ENCODE measurements at places on chromosomes 1 and 21. TPM values are rescaled to one million over a fixed set of nuclear protein-coding genes. Genes with fewer than 3 reads are reported as not detected.
A peak's percentile ranks its signal among the peaks of the same experiment; 100 is the strongest.

- H3K36me3 ChIP-seq: no peaks in the 10 kb centered on the region
- H3K4me1 ChIP-seq: peaks cover 33% of the 10 kb centered on the region
- no peak for DNase-seq
- H3K4me3 ChIP-seq: no peak overlapping the region
- no peak overlapping the region for H3K27ac ChIP-seq
Observed at GRCh38 chr1:21098186-21098915, 78.3 kb downstream of the EIF4G3 start.

GRCh38 chr1:192927496-192927895 lies 118.7 kb downstream of the RGS2 start:
- H3K4me1 ChIP-seq: no peaks in the 10 kb centered on the region
- H3K4me3 ChIP-seq: no peak overlapping the region
- no peak overlapping the region for H3K27ac ChIP-seq
- no peaks in the 10 kb centered on the region for H3K36me3 ChIP-seq
- no peaks in the 10 kb centered on the region for H3K27me3 ChIP-seq

DNA sequence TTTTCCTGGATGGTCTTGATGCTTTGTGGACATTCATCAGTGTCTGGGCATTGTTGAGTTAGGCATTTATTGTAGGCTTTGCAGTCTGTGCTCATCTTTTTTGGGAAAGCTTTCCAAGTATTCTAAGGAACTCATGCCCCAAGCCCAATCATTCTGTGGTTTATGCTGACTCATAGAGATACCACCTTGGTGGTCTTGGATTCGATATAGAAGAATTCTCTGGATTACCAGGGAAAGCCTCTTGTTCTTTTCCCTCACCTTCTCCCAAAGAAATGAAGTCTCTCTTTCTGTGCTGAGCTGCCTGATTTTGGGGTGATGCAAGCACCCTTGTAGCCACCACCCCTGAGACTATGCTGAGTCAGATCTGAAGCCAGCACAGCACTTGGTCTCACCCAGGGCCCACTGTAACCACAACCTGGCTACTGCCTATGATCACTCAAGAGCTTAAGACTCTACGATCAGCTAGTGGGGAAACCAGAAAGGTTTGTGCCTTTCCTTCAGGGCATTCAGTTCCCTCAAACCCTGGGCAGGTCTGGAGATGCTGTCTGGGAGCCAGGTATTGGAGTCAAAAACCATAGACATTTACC lies 422.6 kb downstream of the NUF2 start:
- no peaks in the 10 kb centered on the region for H3K27me3 ChIP-seq
- no peak overlapping the region for H3K27ac ChIP-seq
- H3K4me3 ChIP-seq: no peak overlapping the region
- H3K36me3 ChIP-seq: no peaks in the 10 kb centered on the region
- no peaks in the 10 kb centered on the region for H3K4me1 ChIP-seq

DNA sequence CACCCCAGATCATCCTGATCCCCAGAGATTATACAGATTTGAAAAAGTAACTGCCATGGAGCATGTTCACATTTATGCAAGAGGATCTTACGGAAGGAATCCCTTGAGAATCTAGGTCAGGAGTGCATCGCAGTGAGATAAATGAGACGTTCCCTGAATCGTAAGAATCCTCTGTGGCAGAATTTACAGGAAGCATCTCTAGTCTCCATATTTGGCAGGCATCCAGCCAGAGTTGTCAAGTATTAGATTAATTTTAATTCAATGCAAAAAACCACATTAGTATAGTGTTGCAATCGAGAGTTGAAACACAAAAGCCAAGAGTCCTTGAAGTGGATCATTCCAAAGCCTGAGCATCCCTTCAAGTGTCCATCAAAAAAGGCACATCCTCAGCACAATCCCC lies 100.8 kb downstream of the RRAGC start:
- no peak overlapping the region for H3K4me3 ChIP-seq
- H3K36me3 ChIP-seq: no peaks in the 10 kb centered on the region
- H3K27ac ChIP-seq: no peak overlapping the region

The RIPK4 gene
- total RNA-seq: not detected

GRCh38 chr1:54971317-54971791 lies 9.1 kb upstream of the TMEM61 start:
- no peaks in the 10 kb centered on the region for H3K27me3 ChIP-seq
- H3K4me3 ChIP-seq: no peak overlapping the region
- no peaks in the 10 kb centered on the region for H3K36me3 ChIP-seq
- DNase-seq: no peak
- H3K4me1 ChIP-seq: peaks cover 9% of the 10 kb centered on the region

DNA sequence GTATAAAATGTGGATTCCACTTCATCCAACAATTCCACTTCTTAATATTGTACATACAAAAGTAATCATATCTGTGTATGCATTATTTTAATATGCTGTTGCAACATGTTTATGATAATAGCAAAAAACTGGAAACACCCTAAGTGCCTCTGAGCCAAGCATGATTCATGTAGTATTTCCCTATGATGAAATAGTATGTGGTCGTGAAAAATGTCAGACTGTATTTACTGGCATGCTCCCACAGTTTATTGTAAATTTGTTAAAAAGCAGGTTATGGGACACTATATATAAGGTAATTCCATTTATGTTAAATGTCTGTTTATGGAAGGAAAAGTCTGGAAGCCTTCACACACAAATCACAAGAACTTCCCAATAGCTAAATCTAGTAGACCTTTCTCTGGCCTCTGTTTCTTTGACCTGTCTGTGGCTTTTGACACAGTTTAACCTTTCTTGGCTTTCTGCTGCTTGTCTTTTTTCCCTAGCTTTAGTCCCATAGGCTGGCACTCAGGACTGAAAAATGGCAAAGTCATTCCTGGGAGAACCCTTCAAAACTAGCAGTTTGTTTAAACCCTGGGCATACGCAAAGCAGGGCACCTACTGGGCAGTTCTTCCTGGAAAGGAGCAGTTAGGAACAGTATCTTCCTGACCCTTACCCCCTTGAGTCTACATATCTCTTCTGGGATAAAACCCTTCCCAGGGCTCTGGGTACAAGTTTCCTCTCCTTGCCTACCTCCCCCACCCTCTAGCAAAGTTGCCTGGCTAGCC lies 65.4 kb upstream of the ARTN start:
- no peak for DNase-seq
- no peak overlapping the region for H3K4me3 ChIP-seq
- H3K27ac ChIP-seq: peak overlapping the region; percentile 54
- H3K4me1 ChIP-seq: peaks cover 68% of the 10 kb centered on the region
- H3K27me3 ChIP-seq: no peaks in the 10 kb centered on the region
- H3K36me3 ChIP-seq: no peaks in the 10 kb centered on the region

DNA sequence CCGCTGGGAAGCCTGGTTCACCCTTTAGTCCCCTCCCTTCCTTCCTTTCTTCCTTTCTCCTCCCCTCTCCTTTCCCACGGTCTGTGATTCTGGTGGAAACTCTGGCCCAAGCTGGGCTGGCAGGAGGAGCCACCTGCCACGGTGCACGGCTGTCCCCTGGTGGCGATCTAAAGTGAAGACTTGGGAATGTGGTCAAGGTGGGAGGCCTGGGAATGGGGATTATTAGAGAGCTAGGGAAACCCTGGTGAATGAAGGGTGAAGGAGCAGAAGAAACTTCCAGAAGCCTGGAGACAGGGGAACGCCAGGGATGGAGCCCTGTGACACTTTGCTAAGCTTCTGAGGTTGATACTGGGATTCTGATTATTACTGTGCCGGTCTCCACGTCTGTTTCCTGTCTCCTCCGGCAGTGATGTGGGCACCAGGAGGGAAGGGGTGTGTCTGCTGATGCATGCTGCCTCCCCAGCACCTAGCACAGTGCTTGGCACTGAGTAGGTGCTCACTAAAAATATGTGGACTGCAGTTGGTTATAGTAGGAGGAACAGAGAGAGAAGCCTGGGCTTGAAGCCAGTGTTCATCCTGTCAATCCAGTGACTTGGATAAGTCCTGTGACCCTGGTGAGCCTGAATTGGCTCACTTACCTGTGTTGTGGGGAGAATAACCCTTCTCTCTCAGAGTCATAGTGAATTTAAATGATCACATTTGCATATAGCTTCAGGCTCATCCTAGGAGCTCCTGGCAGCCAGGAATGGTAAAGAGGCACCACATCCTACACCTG lies 71.2 kb upstream of the NBPF3 start:
- peak; percentile 59 for DNase-seq
- no peaks in the 10 kb centered on the region for H3K4me1 ChIP-seq
- H3K27me3 ChIP-seq: no peaks in the 10 kb centered on the region
- no peak overlapping the region for H3K27ac ChIP-seq
- H3K4me3 ChIP-seq: no peak overlapping the region
- no peaks in the 10 kb centered on the region for H3K36me3 ChIP-seq

DNA sequence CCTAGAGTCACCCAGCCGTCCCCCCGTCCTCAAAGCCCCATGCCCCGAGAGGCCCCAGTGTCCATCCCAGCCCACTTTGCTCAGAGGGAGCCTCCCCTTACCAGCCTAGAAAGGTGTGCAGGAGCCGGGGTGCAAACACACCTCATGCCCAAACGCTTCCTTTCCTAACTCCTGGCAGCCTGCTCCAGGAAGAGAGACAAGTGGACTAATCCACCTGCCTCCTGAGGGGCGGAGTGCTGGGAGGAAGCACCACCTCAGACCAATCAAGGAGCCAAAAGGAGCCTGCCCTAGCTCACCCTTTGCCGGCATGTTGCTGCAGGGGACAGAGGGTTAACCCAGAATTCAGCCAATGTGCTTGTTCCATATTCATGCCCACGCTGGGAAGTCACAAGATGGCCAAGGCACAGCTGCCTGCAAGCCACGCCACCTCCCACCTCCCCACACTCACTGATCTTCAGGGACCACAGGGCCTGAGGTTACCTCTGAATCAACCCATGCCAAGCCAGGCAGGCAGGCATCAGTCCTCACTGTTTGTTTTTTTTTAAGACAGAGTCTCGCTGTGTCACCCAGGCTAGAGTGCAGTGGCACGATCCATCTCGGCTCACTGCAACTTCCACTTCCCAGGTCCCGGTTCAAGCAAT lies 27.8 kb downstream of the PLEKHA6 start:
- no peak overlapping the region for H3K4me3 ChIP-seq
- H3K27ac ChIP-seq: no peak overlapping the region
- DNase-seq: no peak

GRCh38 chr1:228291906-228292608 lies 84.2 kb downstream of the OBSCN start:
- H3K36me3 ChIP-seq: peaks cover 3% of the 10 kb centered on the region
- no peak overlapping the region for H3K4me3 ChIP-seq
- no peaks in the 10 kb centered on the region for H3K4me1 ChIP-seq
- H3K27me3 ChIP-seq: no peaks in the 10 kb centered on the region
- DNase-seq: peak; percentile 24

The PBX1 gene
- 27.5 TPM for total RNA-seq

The CHAF1B gene
- 20.2 TPM for total RNA-seq

The RNU1-2 gene
- not detected for total RNA-seq

GRCh38 chr1:209862391-209863356 lies 34.9 kb downstream of the UTP25 start:
- no peak overlapping the region for H3K27ac ChIP-seq
- H3K4me3 ChIP-seq: no peak overlapping the region
- no peaks in the 10 kb centered on the region for H3K4me1 ChIP-seq
- DNase-seq: no peak

- peaks cover 68% of the 10 kb centered on the region for H3K4me1 ChIP-seq
- H3K27me3 ChIP-seq: no peaks in the 10 kb centered on the region
- H3K36me3 ChIP-seq: no peaks in the 10 kb centered on the region
- H3K27ac ChIP-seq: peak overlapping the region; percentile 95
Observed at GRCh38 chr1:209672705-209673630, 2.2 kb upstream of the G0S2 start.

GRCh38 chr1:106613068-106613467 lies 443.4 kb upstream of the PRMT6 start:
- no peak overlapping the region for H3K4me3 ChIP-seq
- DNase-seq: no peak
- H3K27ac ChIP-seq: no peak overlapping the region
- H3K4me1 ChIP-seq: no peaks in the 10 kb centered on the region
- H3K27me3 ChIP-seq: no peaks in the 10 kb centered on the region
- no peaks in the 10 kb centered on the region for H3K36me3 ChIP-seq

GRCh38 chr1:36301220-36301619 lies 4.9 kb upstream of the SH3D21 start:
- H3K36me3 ChIP-seq: peaks cover 76% of the 10 kb centered on the region
- H3K4me1 ChIP-seq: peaks cover 14% of the 10 kb centered on the region
- peak overlapping the region; percentile 82 for H3K27ac ChIP-seq
- no peaks in the 10 kb centered on the region for H3K27me3 ChIP-seq
- DNase-seq: no peak

DNA sequence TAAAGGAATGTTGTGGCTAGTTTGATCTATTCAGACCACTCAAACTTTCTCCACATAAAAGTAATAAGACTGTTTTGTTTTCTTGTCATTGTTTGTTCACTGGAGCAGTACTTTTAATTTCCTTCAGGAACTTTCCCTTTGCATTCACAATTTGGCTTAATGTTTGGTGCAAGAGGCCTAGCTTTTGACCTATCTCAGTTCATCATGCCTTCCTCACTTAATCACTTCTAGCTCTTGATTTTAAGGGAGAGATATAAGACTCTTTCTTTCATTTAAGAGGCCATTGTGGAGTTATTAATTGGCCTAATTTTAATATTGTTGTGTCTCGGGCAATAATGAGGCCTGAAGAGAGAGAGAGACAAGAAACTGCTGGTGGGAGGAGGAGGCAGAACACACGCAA lies 371.7 kb upstream of the DEPDC1 start:
- H3K27me3 ChIP-seq: no peaks in the 10 kb centered on the region
- no peaks in the 10 kb centered on the region for H3K36me3 ChIP-seq
- H3K4me3 ChIP-seq: no peak overlapping the region
- no peaks in the 10 kb centered on the region for H3K4me1 ChIP-seq
- no peak for DNase-seq
- no peak overlapping the region for H3K27ac ChIP-seq

DNA sequence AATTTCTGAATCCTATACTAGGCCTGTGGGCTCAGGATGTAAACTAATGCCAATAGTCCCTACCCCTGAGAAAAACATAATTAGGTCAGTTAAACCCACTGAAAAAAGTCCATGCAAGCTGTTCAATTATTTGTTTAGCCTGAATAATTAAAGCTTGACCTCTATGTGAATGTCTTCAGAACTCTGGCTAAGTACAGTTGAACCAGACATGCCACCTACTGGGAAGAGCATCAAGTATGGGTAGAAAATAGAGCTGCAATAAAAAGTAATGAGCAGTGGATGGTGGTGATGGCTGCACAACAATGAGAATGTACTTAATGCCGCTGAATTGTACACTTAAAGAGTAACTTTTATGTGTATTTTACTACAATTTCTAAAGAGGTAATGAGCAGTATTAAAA lies 23.6 kb upstream of the SLC19A2 start:
- H3K4me1 ChIP-seq: peaks cover 28% of the 10 kb centered on the region
- no peak for DNase-seq
- no peaks in the 10 kb centered on the region for H3K36me3 ChIP-seq
- peak overlapping the region; percentile 51 for H3K27ac ChIP-seq
- H3K4me3 ChIP-seq: no peak overlapping the region
- H3K27me3 ChIP-seq: no peaks in the 10 kb centered on the region

- H3K27me3 ChIP-seq: no peaks in the 10 kb centered on the region
- H3K4me1 ChIP-seq: no peaks in the 10 kb centered on the region
- H3K27ac ChIP-seq: no peak overlapping the region
- no peaks in the 10 kb centered on the region for H3K36me3 ChIP-seq
- no peak for DNase-seq
Observed at GRCh38 chr1:219812491-219813203, 115.7 kb downstream of the SLC30A10 start.
